Activated CD4-positive, alpha-beta T cell treated with anti-CD3 and anti-CD28 coated beads for 4 hours (primary cell): ENCODE measurements at places on chromosomes 3 and 15.
A peak's percentile ranks its signal among the peaks of the same experiment; 100 is the strongest.

GRCh38 chr3:81699536-81700320, 61.7 kb downstream of the GBE1 start:
- no peak for DNase-seq

DNA sequence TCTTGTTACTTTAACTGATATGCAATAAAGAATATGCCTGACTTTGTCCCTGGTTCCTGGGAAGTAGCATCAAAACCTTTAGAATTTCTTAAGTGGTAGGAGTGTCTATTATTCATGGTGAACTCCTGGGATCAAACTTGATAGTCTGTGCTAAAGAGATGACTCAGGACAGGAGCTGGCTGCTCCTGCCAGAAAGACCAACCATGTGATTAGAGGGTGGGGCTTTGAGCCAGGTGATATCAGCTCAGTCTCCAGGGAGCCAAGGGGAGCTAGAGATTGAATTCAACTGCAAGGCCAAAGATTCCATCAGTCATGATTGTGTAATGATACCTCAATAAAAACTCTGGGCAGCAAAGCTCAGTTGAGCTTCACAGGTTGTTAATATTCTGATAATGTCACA, 20.6 kb upstream of the TMC3 start:
- DNase-seq = no peak

DNA sequence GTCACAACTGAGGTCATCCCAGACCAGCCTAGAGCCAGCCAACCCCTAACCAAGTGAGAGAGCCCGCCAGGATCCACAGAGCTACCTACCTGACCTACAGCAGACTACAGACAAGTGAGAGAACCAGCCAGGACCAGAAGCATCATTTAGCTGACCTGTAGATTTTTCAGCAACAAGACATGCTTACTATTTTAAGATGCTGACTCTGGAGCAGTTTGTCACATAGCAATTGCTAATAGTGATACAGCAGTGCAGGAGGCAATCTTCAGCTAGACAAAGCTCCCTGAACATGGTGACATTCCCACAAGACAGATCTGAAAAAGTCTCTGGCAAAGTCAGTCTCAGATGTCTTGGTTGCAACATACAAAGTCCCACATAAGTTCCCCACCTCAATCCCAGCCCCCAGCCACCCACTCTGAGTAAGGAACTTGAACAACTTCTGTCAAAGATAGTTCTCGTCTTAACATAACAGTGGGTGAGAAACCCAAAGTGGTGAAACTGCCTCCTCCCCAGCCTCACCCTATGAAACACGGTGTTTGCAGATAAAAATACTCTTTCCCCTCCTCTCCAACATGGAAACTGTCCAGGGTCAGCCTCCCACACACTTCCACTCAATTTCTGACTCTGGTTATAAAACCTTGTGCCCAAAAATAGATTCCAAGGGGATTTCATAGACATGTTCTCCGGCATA, 120.3 kb upstream of the SLC6A11 start:
- DNase-seq = no peak

DNA sequence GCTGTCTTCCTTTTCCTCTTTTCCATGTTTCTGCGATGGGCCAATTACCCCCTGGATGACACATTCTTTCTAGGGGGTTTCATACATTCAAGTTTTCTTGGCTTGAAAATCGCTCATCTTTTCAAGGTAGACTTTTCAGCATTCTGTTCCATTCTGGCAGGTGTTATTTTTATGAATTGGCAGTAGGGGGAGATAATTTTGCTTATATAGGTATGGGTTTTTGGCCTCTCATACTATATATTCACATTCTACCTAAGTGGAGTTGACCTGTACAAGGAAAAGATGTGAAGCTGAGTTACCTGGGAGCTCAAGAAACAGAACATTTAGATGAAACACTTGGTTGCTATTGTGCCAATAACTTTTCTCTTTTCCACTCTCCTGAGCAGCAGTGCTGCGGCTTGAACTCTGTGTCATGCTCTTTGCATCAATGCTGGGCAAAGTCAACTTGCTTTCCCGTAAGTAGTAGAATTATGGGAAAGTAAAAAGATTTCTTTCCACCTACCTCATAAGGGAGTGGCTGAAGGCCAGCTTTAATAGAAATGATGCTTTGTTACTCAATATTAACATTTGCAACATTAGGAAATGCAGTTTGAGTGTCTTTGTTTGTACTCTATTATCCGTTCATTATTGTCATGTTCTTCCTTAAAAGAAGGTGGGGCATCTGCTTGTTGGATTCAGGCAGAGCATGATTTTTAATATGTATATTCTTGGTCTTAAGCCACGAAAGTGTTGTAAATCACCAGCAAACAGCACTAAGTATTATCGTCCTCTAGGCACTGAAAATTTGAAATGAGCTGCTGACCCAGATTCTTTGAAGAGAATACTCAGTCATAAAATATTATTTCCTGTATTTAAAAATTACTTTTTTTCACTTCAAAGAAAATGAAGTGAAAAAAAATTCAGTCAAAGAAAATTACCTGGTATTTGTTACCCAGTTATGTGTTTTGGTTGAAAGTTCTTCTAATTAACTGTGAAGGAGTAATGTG, 27.7 kb upstream of the MFSD1 start:
- DNase-seq = no peak

DNA sequence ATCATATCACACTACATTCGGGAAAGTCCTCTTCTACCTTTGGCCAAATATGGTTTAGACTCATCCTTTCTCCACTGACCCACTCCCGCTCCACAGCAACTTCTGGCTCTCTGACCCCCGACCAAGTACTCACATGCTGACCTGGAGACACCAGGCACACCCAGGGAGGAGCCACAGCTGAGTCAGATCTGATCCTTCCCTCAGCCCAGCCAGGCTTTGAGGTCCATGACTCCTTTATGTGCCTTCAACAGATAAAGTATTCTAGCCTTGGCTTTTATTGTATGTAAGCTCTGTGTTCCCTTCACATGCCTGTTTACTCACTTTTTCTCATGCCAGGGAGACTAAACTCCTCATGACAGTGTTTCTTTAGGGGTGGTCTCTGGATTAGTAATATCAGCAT, 166.9 kb upstream of the UMPS start:
- DNase-seq = no peak

DNA sequence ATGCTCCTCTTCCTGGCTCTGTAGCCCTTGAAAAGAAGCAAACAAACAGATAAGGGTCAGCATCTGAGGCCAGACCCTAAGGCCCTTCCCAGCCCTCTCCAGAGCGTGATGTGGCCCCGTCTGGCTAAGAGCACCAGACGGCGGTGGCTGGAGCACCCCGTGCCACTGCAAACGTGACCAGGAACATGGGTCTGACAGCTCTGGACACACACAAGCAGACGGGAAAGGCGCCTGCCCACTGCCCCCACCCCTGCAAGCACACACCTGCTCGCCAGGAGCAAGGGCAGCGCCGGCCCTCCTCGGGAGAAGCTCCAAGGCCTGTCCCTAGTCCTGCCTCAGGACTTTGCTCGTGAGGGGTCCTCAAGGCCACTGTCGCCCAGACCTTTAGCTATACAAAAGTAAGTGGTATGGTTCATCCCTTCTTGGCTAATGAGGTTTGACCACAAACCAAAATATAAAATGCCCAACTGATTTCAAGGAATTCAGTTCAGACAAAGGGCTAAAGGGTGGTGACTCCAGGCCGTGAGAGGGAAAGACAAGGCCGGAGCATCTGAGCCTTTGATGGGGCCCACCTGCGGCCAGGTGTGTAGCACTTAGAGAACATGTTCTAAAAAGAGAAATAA, 90.4 kb downstream of the XXYLT1 start:
- DNase-seq = no peak

DNA sequence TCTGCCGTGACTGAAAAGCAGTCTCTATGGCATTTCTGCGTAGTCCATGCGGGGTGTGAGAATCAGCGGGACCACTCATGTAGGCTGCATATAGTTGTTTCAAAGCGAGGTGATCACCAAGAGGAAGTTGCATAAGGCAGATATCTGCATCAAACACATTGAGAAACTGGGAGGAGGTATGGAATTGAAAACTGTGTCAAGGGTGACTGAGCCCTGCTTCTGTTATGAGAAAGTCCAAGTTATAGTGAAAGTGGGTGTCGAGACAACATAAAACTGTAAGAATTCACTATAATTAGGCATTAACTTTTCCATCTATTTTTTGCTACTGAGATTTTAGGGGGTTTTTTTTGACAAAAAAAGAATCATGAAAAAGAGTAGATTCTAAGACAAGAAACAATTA, 109.3 kb downstream of the ZIC1 start:
- DNase-seq = no peak

DNA sequence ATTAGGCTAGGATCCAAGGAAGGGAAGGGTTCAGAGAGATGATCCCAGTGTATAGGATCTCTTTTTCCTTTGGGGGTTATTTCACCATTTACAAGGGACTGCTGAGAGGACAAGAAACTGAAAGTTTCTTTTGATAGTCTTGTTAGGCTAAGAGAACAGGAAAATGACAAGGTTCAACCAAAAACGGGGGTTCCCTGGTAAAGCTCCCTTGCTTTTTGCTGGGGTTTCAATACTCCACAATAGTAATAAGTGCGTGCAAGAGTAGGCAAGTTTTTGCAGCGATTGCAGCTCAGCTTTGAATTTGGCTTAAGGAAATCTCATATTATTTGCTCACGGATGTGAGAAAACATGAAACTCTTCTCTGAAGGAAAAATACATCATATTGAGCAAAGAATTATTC, 18.8 kb upstream of the SUSD5 start:
- DNase-seq = no peak

DNA sequence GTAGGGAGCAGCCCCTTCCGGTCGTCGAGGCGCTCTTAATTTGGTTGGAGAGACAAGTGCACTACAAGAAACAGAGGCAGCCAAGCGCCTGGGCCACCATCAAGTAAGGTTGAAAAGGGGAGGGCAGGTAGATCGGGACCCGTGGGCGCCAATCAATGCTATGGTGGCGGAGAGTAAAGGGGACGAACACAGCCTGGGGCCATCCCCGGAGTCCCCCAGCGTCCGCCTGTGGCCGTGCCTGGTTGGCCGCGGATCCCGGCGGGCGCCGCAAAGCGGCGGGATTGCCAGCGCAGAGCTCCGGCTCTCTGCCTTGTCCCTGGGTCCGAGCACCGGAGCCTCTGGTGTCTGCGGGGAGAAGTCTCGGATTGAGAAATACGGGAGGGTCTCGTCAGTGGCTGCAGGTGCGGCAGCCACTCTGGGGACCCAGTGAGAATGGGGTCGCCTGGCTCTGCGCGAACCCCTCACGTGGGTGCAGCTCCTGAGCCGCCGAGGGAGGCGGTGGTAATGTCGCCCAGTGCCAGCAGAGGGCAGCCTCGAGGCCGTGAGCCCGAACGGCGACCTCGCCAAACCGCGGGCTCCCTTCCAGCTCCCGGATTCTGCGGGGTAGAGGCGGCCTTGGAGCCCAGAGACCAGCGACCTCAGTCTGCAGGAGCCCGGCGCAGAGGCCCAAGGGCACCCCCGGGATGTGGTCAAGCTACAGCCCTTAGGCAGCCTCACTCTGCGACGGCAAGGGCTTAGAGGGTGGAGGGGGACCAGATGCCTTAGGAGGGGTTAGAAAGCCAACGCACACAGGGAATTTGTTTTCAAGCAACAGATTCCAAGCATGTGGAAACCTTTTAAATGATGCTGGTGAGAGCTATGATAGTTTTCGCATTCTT, 10.8 kb downstream of the FOXL2 start:
- DNase-seq = peak; percentile 50

GRCh38 chr15:54594115-54594514, 602.6 kb downstream of the RSL24D1 start:
- no peak for DNase-seq

DNA sequence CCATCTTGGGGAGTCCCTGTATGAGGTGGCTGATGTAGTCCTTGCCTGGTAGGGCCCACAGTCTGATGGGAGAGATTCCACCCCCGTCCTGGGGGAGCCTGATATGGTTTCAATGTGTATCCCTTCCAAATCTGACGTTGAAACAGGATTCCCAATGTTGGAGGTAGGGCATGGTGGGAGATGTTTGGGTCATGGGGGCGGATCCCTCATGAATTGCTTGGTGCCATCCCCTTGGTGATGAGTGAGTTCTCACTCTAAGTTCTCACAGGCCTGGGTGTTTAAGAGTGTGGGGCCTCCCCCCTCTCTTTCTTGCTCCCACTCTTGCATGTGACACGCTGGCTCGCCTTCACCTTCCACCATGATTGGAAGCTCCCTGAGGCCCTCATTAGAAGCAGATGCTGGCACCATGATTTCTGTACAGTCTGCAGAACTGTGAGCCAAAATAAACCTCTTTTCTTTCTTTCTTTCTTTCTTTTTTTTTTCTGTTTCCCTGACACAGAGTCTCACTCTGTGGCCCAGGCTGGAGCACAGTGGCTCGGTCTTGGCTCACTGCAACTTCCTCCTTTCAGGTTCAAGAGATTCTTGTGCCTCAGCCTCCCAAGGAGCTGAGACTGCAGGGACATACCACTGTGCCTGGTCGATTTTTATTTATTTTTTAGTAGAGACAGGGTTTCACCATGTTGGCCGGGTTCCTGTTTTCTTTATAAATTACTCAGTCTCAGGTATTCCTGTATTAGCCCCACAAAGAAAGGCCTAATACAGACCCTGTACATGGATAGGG, 28.6 kb downstream of the ITGA11 start:
- no peak for DNase-seq

DNA sequence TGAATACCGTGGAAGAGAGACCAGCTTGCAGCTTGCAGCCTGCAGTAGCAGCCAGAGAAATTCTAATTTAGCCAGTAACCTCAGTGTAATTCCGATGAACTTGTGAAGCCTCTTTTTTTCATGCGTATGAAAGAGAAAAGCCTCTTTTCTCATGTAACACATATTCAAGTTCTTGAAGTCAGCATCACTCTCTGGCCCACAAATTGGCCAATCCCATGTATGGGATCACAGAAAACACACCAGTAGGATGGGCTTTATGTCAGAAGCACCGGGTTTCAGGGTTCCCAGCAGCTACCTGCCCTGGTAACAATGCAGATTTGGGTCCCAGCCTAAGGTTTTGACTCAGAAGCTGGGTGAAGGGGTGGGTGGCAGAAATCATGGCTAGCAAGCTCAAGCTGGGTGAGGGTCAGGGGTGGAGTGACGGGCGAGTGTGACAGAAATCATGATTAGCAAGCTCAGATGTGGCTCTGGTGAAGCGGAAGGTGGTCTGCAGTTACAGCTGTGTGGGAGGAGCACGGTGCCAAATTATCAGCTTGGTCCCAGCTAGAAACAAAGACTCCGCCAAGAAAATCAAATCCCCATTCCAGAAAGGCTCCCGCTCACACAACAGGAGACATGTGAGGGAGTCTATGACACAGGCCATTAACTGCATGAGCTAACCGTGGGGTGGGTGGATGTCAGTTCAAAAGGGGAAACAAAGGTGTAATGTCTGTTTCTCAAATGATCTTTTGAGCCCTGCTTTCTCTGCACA, 86.6 kb downstream of the SNRK start:
- DNase-seq = no peak

DNA sequence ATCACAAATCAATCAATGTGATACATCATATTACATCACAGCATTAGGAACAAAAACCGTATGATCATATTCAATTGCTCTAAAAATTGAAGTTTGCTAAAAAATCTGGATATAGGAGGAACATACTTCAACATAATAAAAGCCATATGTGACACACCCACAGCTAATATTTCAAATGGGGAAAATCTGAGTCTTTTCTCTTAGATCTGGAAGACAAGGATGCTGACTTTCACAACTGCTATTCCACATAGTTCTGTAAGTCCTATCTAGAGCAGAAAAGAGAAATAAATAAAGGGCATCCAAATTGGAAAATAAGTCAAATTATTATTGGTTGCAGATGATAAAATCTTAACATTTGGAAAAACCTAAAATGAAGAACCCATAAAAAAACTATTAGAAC, 256.8 kb upstream of the SGO1 start:
- no peak for DNase-seq
